Skeletal muscle tissue (tissue), 5 donors: ENCODE measurements at places on chromosomes 3 and 15. TPM values are rescaled to one million over a fixed set of nuclear protein-coding genes. Genes with fewer than 3 reads are reported as not detected.

Gene GXYLT2
- total RNA-seq, result 31.8 TPM

Gene SIDT1
- 2.1 TPM for total RNA-seq

Gene LRTM1
- total RNA-seq, result 106 TPM

Gene GUCA1C
- not detected for total RNA-seq

Gene GOLGA6B
- not detected for total RNA-seq

Gene ZNF80
- not detected for total RNA-seq

Gene MELTF
- total RNA-seq, result 8.9 TPM

Gene ARL13B
- 3.7 TPM for total RNA-seq

Gene PGBD4
- total RNA-seq, result 1.0 TPM

Gene FBN1
- total RNA-seq, result 439 TPM

Gene FBXW12
- 0.52 TPM for total RNA-seq

Gene CPNE4
- not detected for total RNA-seq

Gene C3orf22
- under 0.01 TPM for total RNA-seq

Gene CCNL1
- 52.7 TPM for total RNA-seq

Gene ATP13A5
- not detected for total RNA-seq

Gene OXSR1
- total RNA-seq, result 20.9 TPM

Gene FHIT
- 4.2 TPM for total RNA-seq

Gene ELL3
- total RNA-seq, result 4.2 TPM

Gene RASA2
- total RNA-seq, result 9.9 TPM

Gene PDIA3
- total RNA-seq, result 47.5 TPM

Gene TMEM108
- total RNA-seq, result 7.3 TPM

Gene EFCC1
- 1.0 TPM for total RNA-seq

Gene FBXL22
- total RNA-seq, result 17.7 TPM

Gene CCDC9B
- total RNA-seq, result 2.1 TPM

Gene IQCH
- 3.1 TPM for total RNA-seq

Gene SLC24A5
- not detected for total RNA-seq

Gene GPR27
- 1.6 TPM for total RNA-seq

Gene GLDN
- 3.7 TPM for total RNA-seq

Gene CCR4
- total RNA-seq, result not detected

Gene ADAMTSL3
- total RNA-seq, result 43.3 TPM

Gene GATM
- 309 TPM for total RNA-seq

Gene NUSAP1
- 25.1 TPM for total RNA-seq

Gene GPR171
- 1.6 TPM for total RNA-seq

Gene GNL3
- total RNA-seq, result 45.4 TPM

Gene NT5DC2
- total RNA-seq, result 20.9 TPM

Gene LRRIQ4
- not detected for total RNA-seq
